Brain microvascular endothelial cell (primary cell): ENCODE measurements at places on chromosomes 2 and 18.

- no peak for DNase-seq
These were observed 335.8 kb downstream of the RAD51AP2 start for GRCh38 chr2:17182399-17182798.

DNA sequence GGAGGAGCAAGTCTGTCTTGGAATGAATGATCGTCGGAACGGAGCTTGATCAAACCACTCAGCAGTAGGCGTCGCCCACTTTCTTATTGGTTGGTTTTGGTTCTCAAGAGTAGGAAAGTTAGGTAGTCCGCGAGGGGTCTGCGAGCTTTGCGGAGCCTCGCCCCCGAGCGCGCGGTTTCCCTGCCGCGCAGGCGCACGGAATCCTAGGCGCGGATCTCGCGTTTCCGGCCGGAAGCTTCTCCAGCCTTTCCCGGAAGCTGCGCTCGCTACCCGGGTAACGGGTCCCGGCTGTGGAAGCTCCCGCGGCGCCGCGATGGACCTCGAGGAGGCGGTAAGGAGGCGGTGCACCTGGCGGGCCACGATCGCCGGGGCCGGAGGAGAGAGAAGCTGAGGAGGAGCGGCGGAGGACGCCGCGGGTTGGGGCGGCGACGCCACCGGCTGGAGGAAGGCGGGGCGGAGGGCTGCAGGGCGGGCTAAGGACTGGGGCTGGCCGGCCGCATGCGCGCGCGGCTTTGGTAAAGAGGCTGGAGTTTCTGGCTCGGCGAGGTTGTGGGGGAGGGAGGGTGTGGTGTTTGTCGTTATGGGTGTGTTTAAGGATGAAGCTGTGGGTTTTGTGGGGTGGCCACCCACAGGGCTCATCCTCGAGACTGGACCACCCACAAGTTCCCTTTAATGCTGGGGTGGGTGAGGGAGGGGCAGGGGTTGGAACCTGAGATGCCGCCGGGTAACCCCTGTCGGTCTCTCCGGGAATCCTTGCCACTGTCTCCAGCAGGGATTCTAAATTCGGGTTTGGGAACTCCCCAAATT lies at the start of gene TAF1B:
Gene TAF1B (plus strand): TSS at position 246 of the 807 bp plus-strand sequence. CDS start 68 bp downstream, at position 314.
- DNase-seq = peak; percentile 87

- DNase-seq = peak; percentile 26
These were observed 13.3 kb upstream of the RPL31 start for GRCh38 chr2:100988630-100989417.

DNA sequence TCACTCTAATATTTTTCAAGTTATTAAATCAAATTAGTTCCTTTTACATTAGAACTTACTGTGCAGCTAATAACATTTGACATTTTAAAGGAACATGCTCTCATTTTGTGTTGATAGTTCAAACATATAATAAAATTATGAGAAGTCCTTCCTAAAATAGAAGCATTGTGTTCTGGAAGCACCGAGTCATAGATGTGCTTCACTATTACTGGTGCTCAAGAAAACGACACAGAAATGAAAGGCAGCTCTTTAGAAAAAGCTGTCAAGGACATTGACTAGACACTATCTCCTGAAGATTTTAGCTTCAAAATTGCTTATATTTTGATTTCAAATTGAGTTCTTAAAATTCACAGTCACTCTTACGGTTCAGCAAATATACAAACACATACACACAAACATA lies 338.3 kb downstream of the NBAS start:
- DNase-seq = no peak

- DNase-seq = no peak
These were observed 143.0 kb downstream of the AQP4 start for GRCh38 chr18:26722565-26722931.

DNA sequence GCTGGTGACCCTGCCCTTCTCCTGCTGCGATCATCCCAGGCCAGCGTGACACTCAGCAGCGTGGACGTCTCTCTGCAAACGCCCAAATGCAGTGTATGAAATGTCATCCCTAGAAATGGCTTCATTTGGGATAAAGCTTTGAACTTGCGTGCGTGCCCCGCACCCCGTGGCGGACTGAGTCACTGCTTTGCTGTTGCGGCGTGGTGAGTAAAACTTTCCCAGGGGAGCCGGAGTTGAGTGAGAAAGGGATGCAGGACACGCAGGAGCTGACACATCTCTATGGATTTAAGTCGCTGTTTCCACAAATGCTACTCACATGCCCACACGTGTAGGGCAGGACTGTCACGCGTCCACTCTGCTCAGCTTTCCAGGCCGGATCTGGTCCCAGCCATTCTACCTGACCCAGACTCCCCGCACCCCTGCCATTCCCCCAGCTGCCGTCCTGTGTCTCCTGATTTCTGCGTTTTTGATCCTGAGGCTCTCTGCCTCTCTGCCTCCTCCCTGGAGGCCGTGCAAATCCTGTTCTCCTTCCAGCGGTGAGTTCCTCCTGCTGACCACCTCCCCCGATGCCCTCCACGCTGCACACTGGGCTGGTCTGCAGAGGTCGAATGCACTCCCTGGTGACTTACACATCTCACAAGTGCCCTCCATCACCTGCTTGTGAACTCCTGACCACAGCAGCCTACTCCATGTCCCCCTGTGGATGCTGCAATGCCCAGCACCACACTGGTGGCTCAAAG lies 88.9 kb downstream of the MBP start:
- peak; percentile 96 for DNase-seq
